ENCODE measurements at places on chromosomes 1 and 21. TPM values are rescaled to one million over a fixed set of nuclear protein-coding genes. Genes with fewer than 3 reads are reported as not detected.
A peak's percentile ranks its signal among the peaks of the same experiment; 100 is the strongest.

GRCh38 chr1:11453742-11454491 is 25.0 kb upstream of the DISP3 start:
- no peak for DNase-seq

Gene NPR1
- not detected for total RNA-seq

DNA sequence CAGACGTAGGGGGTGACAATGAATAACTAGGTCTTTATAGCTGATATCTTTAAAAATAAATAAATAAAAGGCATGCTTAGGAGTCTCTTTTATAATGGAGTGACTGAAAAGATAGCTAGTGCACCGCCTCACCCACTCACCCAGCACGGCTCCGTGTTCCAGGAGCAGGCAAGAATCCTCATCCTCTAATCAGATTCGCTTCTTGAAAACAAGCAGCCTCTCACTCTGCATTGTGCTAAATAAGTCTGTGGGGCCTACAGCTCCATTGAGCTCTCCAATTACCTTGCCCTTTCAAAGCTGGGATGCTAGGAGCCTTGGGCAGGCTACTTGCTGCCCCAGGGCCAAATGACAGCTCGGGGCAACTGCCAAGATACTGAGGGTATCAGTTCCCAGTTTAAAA is 91.5 kb downstream of the TIAM1 start:
- no peak for DNase-seq

DNA sequence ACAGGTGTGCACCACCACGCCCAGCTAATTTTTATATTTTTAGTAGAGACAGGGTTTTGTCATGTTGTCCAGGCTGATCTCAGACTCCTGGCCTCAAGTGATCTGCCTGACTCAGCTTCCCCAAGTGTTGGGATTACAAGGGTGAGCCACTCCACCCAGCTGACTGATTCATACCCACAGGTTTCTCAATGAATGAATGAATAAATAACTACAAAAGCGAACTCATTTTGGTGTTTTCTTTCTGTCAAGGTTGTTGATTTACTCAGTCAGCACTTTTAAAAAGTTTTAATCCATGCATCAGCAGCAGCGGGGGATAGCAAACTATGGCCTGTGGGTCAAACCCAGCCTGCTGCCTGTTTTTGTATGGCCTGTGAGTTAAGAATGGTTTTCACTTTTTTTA is 217.5 kb downstream of the FAF1 start:
- DNase-seq: no peak

DNA sequence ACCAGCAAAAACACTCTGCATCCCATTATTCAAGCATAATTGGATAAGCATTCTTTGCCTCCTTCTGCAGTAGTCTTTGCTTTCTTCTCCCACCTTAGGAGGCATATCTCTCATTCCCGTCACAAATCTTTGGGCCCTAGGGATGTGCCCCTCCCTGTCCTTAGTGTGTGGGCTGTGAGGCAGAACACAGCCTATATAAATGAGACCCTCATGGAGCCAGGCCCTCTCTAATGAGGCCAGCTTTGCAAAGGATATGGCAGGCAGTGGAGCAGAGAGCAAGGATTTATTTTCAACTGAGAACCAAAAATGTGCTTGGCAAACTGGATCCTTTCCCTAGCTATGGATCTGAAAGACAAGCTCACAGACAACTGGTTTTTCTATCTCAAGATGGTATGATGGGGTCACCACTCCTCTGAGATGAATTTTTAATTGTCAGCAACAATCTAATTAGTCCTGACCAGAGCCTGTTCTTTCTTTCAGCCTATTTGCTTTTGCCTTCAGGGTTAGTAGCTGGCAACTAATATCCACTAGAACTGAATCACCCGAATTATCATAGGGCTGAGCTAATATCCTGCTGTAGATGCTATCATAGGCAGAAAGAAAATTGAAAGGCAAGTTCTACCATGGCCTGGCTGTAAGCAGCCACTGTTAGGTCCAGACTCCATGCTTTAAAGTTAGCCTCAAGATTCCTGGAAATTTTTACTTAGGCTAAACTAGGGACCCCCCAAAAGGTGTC is 134.2 kb downstream of the SYT2 start:
- DNase-seq: no peak

DNA sequence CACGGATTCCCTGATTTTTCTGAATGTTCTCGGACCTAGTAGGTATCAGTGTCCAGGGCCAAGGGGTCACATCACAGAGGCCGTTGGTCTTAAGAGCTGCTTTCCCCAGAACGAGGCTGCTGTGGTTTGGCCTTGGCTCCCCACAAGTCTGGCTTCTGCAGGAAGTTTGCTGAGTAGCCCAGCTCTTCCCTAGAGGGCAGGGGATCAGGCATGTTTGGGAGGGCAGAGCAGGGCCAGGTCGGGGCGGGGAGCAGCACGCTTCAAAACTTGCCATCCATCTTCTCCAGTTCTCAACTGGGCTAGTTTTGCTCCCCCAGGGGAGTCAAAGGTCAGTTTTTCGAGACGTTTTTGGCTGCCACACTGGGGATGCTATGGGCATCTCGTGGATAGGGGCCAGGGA is 37.0 kb downstream of the MAN1C1 start:
- no peak for DNase-seq

GRCh38 chr1:222792744-222793143 is 22.1 kb upstream of the DISP1 start:
- DNase-seq: peak; percentile 60

Gene GJB5
- not detected for total RNA-seq

- peak; percentile 76 for DNase-seq
Observed at GRCh38 chr1:107430540-107431228, 289.8 kb downstream of the NTNG1 start.

DNA sequence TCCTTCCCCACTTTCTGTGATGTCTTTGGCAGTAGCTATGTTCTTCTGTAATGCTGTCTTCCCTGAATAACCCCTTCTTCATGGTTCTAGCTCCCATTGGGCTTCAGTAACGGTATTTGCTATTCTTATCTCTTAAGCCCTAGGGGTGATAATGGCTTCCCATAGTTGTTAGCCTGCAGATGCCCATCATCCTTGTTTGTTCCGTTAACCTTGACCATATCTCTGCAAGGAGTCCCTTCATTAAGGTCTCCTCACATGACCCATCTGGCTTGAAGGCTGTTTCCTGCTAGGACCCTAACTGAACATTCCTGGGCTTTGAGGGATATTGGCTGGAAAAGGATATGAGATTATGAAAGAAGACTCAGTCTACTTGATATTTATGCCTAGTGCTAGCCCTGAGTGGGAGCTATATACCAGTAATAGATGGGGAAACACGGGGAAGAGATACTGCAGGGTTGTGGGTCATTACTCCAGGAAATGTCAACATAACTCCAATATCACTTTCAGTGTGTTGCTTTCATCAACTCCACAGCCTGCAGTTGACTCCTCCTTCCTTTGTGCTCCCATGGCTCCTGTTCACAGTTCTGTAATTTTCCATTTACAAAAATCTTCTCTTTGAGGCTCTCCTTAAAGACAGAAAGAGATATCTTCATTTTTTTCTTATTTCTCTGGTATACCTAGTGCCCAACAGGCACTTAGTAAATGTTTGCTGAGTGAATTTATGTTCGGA is 2.5 kb downstream of the MR1 start:
- peak; percentile 11 for DNase-seq

Gene EVA1C
- not detected for total RNA-seq

All from Karpas-422 (cell line).